ENCODE measurements at places on chromosomes 5 and 9.

- no peak for DNase-seq
Observed at GRCh38 chr5:140345919-140346347, 470 bp downstream of the HBEGF start.

DNA sequence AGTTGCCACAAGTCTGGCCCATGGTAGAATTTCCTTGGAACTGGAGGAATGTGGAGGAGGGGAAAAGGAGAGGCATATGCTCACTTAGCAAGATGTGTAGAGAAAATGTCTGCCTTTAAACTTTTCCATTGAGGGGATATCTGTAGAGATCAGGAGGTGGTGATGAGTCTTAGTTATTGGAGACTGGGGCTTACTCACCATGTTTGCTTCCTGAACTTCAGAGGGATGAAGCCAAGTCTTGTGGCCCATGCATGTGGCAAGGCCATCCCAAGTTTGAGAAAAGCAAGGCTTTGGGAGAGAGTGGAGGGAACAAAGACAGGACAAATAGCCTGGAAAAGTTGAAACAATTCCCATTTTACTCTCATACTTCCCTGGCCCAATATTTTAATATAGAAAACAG is 124.5 kb downstream of the GDNF start:
- DNase-seq = no peak

GRCh38 chr9:110777196-110777875 is 108.7 kb downstream of the MUSK start:
- DNase-seq = no peak

- DNase-seq = no peak
Observed at GRCh38 chr9:98989036-98990000, 45.6 kb downstream of the COL15A1 start.

- no peak for DNase-seq
Observed at GRCh38 chr5:132096904-132097303, 23.3 kb downstream of the CSF2 start.

DNA sequence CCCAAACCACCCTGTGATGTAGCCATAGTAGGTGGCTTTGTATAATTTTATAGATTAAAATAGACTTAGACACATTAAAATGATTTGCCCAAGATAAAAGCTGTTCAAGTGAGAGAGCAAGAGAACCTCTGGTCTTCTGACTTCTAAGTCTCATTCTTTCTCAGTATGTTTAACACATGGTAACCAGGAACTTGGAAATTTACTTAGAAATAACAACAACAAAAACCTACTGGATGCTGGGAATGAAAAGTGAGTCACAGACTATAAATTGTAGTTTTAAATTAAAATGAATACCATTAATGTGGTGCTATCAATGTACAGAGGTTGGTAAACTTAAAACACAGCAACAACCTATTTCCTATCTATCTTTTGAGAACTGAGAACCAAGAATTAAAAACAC is 30.4 kb downstream of the HMGCR start:
- no peak for DNase-seq

- no peak for DNase-seq
Observed at GRCh38 chr5:133729800-133730199, 117.5 kb upstream of the FSTL4 start.

- no peak for DNase-seq
Observed at GRCh38 chr9:135616619-135617537, 22.5 kb downstream of the GLT6D1 start.

GRCh38 chr5:56168066-56168478 is 65.1 kb downstream of the ANKRD55 start:
- DNase-seq = no peak

- DNase-seq = no peak
Observed at GRCh38 chr9:87067426-87067825, 120.1 kb upstream of the GAS1 start.

DNA sequence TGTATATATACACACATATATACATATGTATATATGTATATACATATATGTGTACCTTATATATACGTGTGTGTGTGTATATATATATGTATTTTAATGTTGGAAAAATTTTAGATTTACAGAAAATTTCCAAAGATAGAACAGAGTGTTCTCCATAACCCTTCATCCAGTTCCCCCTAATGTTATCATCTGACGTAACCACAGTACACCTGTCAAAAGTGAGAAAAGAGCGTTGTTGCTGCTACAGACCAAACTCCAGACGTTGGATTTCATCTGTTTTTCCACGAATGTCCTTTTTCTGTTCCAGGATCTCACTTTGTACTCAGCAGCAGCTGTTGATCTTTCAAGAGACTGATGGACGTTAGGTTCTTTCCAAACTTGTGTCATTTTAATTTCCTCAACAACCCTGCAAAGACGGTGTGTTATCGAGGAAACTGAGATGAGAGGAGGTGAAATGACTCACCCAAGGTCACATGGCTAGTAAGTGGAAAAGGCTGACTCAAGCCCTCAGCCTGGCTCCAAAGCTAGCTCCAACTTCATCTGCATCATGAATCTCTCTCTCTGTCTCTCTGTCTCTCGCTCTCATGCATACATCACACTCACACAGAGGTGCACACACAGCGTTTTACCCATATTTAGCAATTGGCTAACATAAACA is 17.0 kb upstream of the NTNG2 start:
- no peak for DNase-seq

GRCh38 chr5:11046160-11046559 is 285.1 kb upstream of the DAP start:
- no peak for DNase-seq

DNA sequence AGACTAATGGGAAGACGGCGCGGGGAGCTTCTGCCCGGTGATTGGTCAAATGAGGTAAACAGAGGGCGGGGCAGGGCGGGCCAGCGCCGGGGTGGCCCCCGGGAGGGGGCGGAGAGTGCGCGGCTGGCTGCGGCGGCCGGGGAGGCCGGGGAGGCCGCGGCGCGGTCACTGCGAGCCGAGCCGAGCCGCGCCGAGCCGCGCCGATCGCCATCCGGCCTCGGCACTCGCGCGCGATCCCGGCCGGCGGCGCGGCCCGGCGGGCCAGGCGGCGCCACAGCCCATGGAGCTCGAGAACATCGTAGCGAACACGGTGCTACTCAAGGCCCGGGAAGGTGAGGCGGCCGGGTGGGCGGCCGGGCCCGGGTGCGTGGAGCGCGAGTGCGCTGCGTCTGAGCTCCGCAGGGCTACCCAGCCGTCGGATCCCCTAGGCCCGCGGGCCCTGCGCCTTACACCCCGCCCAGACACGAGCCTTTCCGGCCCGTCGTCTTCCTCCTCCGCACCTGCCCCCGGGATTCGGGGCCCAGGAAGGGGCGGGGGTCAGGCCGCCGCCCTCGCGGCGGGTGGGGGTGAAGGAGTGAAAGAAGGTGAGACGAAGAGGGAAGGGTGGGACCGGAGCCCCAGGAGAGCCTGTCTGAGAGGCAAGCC is at the start of gene GRK6:
TSS of gene GRK6 (plus strand) at position 111 of the 645 bp plus-strand sequence. CDS start at position 281, 170 bp downstream.
- DNase-seq = peak; percentile 24

DNA sequence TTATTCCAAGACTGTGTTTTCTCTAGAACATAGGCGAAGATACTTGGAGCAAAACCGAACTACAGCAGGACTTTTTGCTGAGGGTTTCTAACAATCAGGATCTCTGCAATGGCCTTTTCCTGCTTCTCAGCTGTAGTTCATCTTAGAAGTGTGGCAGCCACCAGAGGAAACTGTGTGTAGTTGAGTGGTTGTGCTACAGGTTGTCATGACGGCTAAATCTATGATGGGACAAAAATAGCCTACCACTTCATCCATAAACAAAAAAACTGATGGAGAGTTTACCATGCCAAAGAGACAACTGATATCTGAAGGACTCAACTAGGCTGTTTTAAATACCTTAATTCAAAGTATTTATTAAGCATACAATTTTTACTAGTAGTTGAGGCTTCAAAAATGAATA is 28.2 kb upstream of the DMAC1 start:
- no peak for DNase-seq

GRCh38 chr5:154701181-154701580 is 54.0 kb upstream of the LARP1 start:
- peak; percentile 65 for DNase-seq

GRCh38 chr9:124602204-124602603 is 95.0 kb upstream of the NR5A1 start:
- no peak for DNase-seq

DNA sequence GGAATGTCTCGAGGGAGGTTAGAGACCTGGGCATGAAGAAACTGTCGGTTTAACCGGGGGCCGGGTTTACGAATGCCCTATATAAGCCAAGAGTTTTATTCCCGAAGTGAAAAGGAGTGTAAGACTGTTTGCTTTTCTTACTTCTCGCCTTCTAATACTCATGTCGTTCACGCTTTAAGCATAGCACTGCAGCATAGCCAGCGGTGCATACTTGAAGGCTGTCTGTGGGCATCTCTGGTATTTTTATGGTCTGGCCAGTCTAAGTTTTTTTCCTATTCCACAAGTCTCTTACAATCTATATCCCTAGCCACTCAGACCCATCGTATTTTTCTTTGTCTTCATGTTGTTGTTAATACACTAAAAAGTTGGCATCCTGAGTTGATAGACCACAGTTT is 1.2 kb downstream of the UHRF2 start:
- no peak for DNase-seq

DNA sequence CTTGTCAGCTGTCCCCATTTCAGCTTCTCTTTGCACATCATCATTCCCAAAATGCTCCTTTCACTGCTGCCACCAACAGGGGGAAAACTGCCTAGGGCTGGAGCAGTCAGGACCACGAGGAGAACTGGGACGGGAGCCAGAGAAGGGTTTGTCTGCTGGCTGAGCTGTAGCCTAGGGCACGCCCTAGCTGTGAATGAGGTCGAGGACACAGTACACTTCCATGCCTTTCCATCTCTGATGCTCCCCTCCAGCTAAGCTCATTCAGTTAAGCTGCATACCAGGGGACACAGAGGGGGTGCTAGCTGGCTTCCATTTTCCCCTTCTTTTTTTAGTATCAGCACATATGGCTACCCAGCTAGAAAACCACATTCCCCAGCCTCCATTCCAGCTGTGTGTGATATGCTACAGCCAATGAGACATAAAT is 64.7 kb downstream of the STK10 start:
- DNase-seq = peak; percentile 25

DNA sequence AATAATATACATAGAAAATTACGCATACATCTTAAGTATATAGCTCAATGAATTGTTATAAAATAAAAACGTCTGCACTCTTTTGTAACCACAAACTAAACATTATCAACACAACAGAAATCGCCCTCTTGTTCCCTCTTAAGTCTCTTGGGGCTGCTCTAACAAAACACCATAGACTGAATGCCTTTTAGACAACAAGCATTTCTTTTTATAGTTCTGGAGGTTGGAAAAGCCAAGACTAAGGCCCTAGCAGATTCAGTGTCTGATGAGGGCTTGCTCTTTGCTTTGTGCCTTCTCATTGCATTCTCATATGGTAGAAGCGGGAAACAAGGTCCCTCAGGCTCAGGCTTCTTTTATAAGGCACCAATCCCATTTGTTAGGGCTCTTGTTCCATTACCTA is 4.9 kb upstream of the IFNB1 start:
- DNase-seq = no peak

GRCh38 chr5:36777105-36777757 is 99.3 kb upstream of the NIPBL start:
- DNase-seq = peak; percentile 45

- DNase-seq = peak; percentile 61
Observed at GRCh38 chr9:110058304-110058953, 149.5 kb downstream of the C9orf152 start.

DNA sequence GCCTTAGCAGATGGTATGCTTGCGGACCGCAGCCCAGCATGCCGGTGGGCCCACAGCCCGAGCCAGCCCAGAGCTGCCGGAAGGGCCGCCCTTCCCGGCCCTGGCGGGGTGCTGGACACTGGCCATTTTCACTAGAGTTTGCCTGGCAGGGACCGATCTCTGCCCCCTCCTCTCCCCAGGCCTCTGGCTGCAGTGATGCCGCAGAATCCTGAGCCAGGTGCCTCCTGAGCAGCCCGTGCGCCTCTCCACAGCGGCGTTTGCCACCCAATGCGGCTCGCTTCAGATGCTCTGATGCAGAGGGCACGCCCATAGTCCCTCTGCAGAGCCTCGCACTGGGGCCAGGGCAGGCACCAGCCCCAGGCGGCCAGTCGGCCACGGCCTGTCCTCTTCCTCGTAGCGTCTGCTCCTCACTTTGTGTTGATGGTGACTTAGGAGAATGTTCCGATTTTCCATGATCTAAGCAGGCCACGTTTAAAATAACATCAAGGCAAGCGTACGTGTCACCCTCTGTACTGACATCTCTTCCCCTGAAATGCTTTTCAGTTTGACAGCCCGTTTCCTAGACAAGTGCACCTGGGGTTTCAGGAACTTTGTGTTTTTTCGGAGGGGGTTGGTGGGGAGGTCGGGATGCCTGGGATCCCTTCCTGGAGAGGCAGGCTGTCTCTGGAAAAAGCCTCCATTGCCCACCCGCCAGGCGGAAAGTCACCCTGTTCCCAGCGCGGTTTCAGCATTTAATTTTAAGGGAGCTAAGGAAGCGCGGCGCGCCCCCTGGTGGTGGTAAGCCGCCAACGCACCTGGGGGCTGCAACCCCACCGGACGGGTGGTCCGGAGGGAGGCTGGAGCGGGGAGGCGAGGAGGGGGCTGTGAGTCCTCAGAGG is 29.8 kb upstream of the HMCN2 start:
- peak; percentile 69 for DNase-seq

DNA sequence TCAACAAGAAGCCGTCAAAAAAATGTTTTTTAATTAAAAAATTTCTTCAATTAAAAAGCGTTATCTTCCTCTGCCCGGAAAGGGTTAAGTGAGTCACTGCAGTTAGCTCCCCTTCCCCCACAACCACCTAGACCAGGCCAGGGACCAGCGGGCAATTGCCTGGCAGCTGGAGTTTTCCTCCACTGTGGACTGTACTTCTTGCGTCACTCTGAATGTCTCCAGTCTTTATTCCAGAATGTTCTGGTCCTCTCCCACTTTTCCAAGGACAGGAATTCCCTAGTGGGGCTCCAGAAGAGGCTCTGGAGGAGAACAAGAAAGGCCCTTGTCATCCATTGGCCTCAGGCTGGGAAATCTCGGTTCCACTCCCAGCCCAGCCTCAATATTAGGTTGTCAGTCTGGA is 114.0 kb downstream of the C9orf50 start:
- DNase-seq = no peak

- DNase-seq = no peak
Observed at GRCh38 chr5:172746725-172747124, 24.3 kb downstream of the DUSP1 start.

- DNase-seq = no peak
Observed at GRCh38 chr9:127149010-127149409, 26.6 kb upstream of the ANGPTL2 start.

All from NCI-H2081 (cell line).